ENCODE measurements at places on chromosomes 1 and 21.

DNA sequence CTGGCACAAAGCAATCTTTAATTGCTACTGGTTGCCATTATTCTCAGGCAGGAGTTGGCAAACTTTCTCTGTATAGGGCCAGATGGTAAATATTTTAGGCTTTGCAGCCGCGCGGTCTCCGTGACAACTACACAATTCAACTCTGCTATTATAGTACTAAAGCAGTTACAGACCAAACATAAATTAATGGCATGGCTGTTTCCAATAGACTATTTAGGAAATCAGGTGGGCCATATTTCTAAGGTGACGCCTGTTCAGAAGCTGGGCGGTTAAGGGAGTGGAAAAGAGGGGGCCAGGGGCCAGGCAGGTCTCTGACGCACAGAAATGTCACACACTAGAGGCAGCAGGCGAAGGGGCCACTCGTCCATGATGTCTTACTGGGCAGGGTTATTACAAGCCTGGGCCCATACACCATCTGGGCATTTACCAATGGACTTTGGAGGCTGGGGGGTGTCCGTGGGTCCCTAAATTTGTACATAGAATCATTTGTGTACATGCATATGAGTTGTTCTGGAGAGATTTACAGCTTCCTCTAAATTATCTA, 80.1 kb downstream of the STUM start:
- no peak for DNase-seq

- DNase-seq = no peak
Measured at GRCh38 chr1:234214911-234215892, 158.1 kb upstream of the COA6 start.

DNA sequence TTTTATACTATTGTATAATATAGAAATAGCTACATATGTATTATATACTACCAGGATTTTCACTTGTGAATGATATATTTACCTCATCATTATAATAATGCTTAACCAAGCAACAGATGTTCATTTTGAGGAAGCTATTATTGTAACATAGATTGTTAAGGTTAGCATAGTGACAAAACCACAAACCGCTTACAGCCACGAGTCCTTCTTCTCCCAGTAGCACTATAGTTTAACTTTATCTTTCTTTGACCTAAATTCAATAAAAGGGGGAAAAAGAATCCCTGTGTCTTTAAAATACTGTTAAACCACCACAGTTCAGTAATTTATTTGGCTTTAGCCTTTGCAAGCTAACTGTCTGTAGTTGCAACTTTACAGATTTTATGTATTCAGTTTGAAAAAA, 1039.4 kb upstream of the B3GALT2 start:
- DNase-seq = no peak

DNA sequence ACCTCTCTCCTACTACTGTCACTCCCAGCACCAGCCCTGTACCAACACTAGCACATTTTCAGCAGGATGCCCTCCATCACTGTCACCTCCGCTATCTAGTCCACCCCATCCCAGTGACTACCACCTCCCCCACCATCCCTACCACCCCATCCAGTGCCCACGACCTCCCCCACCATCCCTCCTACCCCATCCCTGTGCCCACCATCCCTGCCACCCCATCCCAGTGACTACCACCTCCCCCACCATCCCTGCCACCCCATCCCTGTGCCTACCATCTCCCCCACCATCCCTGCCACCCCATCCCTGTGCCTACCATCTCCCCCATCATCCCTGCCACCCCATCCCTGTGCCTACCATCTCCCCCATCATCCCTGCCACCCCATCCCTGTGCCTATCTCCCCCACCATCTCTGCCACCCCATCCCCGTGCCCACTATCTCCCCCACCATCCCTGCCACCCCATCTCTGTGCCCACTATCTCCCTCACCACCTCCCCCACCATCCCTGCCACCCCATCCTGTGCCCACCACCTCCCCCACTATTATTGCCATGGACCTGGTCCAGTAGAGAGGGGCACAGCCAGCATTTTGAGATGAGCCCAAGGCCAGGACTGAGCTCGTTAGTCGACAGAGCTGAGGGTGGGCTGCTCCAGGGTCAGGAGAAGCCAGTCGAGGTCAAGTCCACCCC, 45.7 kb downstream of the DISP3 start:
- DNase-seq = no peak

DNA sequence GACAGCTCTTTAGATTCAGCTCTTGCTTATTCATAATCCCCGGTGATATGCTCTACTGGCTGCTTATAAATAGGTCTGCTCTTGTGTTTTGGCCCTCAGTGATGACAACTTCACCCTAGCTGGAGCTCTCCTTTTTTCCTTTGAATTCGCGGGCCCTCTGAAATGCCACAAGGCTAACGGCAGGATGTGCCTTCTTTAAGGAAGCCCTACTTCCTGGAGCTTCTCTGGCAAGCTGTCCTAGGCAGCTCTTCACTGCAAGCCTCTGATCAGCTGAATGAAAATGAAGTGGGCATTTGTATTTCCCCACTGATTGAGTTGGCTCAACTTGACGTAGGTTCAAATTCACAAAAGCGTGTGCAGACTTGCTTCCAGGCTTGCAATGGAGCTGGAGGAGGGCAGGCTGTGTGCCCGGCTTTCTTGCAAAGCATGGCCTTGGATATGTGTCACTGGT, 22.2 kb downstream of the SGIP1 start:
- no peak for DNase-seq

- DNase-seq = no peak
Measured at GRCh38 chr1:163427279-163427678, 105.5 kb downstream of the NUF2 start.

GRCh38 chr1:231463541-231463940, 41.5 kb upstream of the EGLN1 start:
- no peak for DNase-seq

GRCh38 chr1:61400131-61400770, 317.9 kb downstream of the NFIA start:
- no peak for DNase-seq

- peak; percentile 92 for DNase-seq
Measured at GRCh38 chr1:3796215-3797061, at the start of gene LRRC47. Gene LRRC47, minus strand, starts transcription at chr1:3796498. Its CDS starts 22 bp downstream, at chr1:3796476.

DNA sequence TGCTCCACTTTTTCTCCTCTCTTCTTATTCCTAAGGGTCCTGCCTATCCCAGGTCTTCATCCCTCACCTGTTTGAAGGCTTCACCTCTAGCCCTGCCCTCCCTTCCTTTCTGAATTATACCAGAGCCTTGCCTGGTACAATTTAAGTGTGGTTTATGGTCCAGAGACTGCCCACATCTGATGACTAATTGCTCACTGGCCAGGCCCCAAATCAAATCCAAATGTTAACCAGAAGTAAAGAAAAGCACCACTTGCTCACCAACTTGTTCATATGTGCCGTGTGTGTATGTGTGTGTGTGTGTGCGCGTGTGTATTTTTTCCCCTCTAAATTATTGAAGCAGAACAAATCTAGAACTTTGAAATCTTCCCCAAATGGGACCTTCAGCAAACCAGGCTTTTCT, 26.4 kb downstream of the MYOM3 start:
- DNase-seq = no peak

DNA sequence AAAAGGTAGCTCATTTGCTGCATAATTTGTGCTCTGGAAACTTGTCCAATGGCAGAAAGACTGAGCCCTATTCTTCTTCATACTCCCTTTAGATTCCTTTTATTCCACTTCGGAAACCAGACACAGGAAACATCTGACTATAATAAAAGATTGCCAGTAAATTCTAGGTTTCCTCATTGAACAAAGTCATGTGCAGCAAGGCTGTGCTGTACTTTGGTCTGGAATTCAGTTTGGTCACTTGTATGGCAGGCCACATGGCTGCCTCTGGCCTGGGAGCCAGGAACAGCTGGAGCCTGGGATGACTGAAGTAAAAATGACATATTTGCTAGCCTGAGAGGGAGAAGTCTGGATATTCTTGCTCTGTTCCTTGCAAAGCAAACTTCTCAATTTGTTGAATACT, 79.6 kb downstream of the ST3GAL3 start:
- no peak for DNase-seq
